T-helper 1 cell treated with Interleukin-12 subunit alpha and Interleukin-12 subunit beta and Interleukin-4 antibody, amounts not matched to agents 30 ng/mL and 1 ng/mL, for 36 hours (primary cell): ENCODE measurements at places on chromosomes 7 and 10. TPM values are rescaled to one million over a fixed set of nuclear protein-coding genes. Genes with fewer than 3 reads are reported as not detected.

Gene XRCC2
- 13.8 and 14.5 TPM in 2 replicates for total RNA-seq

Gene CCDC126
- 7.7 and 8.6 TPM in 2 replicates for total RNA-seq

Gene MYO1G
- 398 and 403 TPM in 2 replicates for total RNA-seq

Gene ACBD5
- 18.0 and 18.2 TPM in 2 replicates for total RNA-seq

Gene VPS50
- total RNA-seq, result 24.5 and 25.0 TPM in 2 replicates

Gene ZNF22
- total RNA-seq, result 31.4 and 33.7 TPM in 2 replicates
